Activated T-helper 1 cell treated with anti-CD3 and anti-CD28 coated beads, Interleukin-2, amount 50 U/mL, for 16 hours (primary cell): ENCODE measurements at places on chromosomes 1 and 21.

- DNase-seq = no peak
Observed at GRCh38 chr1:115718011-115718754, 50.3 kb downstream of the CASQ2 start.

GRCh38 chr1:213606252-213606820 lies 381.4 kb upstream of the PROX1 start:
- no peak for DNase-seq

DNA sequence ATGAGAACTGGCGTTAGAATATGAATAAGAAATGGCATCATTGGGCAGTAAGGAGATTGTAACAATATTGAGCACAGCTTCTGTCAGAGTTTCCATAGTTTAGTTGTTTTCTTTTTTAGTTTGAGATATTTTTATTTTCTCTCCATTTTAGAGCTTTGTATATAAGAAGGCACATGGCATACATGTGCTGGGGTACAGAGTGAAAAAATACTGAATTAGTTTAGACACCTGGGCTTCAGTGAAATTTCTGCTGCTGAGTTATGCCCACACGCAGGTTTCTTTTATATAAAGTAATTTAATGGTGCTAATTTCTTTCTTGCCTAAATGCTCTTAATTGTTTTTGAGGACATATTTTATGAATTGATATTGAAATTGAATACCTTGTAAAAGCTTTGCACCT lies 53.6 kb upstream of the RWDD3 start:
- DNase-seq = no peak

DNA sequence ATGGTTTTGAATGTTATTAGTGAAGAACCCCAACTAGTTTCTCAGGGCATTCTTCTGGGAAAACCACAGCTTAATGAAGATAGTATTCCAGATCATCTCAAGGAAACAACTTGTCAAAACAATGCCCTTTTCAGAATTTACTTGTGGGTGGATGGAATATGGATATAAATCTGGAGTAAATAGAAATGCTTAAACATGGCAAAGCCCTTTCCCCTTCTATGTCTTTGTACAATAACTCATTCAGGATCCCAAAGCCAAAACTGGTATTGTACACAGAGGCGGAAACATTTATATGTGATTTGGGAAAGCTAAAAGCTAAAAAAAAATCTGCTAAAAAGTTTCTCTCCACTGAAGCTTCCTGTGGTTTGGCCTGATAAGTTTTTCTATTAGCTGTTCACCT lies 55.5 kb upstream of the RGS5 start:
- no peak for DNase-seq

DNA sequence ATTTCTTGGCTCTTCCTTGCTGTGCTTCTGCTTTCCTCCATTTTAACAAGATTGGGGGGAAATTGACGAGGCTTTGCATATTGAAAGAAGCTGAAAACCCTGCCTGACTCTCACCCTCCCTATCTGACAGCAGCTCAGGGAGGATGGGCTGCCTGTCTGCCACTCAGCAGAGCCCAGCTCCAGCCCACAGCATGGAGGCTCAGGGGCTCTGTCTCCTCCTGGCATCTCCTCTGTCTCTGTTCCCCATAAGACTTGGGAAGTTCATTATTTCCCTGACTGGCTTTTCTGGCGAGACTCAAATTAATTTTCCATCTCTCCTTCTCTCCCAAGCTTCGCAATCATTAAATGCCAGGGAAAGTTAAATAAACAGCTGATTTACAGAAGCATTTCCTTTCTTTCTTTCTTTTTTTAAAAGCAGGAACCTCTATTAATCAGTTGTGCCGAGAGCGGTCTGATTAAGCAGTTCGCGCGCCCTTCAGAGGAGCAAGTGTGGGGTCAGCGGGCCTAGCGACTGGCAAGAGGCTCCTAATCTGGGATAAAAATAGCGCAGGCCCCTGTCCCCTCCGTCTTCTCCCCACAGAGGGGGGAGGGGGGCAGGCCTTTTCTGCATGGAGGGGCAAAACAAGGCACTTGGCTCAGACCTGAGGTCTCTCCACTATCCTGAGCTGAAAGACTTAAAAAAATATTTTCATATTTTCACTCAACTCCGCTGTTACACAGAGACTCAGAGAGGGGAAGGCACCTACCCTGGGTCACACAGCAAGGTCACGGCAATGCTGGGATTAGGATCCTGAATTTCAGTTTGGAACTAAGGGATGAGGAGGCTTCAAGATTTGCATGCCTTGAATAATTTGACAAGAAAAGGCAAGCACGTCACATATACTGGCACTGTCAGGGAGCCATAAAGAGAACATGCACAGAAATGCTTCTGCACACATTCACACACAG lies 170.4 kb downstream of the ACTL8 start:
- no peak for DNase-seq

DNA sequence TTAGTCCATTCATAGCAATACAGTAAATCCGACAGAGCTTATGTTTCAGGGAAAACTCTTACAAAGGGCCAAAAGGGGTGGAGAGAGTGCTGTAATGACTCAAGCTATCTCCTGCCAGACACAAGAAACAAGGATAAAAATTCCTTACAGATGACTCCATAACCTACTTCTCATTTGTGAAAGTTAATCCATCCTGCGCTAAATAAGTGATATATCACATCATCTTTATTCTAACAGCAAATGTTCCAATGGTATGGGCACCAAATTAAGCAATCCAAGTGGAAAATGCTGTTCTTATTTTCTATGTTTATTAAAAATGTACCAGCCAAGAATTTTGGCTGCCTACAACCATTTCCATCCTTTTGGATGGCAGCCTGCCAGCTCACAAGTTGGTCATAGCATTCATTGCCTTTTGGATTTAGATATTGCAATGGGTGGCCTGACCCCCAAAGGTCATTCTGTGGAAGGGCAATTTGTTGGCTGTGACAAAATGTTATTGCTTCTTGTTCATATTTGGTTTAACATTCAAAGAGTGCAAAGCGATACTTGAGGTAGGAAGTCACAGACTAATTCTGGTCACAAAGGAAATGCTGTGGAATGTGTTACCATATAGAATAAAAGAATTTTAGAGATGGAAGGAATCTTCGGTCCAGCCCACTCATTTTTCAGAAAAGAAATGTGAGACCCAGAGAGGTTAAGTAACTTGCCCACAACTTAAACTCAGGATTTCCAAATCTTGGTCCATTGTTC lies 2.8 kb upstream of the ENAH start:
- DNase-seq = no peak

DNA sequence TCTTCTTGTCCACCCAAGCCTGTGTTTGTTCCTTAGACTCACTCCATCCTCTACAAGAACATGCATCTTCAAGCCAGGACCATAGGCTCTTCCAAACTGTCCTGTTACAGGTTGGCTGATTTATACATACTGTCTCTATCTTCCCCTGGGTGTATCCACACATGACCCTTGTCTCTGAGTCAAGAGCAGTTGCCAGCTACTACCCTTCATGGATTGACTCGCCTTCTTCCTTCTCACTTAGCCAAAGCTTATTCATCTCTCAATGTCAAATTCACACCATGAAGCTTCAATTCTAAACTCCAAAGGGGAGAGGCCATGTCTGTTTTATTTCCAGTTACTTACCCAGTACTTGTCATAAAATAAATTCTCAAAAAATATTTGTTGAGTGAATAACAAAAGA lies 64.1 kb upstream of the CACHD1 start:
- no peak for DNase-seq
